ENCODE measurements at places on chromosomes 7 and 10.

GRCh38 chr10:78042752-78043104, 9.1 kb downstream of the RPS24 start:
- DNase-seq, result no peak

DNA sequence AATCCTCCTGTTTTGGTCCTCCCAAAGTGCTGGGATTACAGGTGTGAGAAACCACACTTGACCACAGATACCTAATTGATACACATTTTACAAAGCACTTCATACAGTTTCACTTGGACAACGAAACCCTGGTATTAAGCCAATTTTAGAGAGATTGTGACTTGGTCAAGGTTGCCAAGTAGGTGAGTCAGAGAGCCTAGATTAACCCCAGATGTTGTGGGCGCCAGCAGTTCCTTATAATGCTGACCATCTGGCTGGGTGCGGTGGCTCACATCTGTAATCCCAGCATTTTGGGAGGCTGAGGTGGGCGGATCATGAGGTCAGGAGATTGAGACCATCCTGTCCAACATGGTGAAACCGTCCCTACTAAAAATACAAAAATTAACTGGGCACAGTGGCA, 4.9 kb upstream of the PHKG1 start:
- peak; percentile 25 for DNase-seq

GRCh38 chr10:35498693-35499092, 106.4 kb upstream of the GJD4 start:
- no peak for DNase-seq

- peak; percentile 62 for DNase-seq
These were observed 618 bp upstream of the RELN start for GRCh38 chr7:103989785-103990767.

DNA sequence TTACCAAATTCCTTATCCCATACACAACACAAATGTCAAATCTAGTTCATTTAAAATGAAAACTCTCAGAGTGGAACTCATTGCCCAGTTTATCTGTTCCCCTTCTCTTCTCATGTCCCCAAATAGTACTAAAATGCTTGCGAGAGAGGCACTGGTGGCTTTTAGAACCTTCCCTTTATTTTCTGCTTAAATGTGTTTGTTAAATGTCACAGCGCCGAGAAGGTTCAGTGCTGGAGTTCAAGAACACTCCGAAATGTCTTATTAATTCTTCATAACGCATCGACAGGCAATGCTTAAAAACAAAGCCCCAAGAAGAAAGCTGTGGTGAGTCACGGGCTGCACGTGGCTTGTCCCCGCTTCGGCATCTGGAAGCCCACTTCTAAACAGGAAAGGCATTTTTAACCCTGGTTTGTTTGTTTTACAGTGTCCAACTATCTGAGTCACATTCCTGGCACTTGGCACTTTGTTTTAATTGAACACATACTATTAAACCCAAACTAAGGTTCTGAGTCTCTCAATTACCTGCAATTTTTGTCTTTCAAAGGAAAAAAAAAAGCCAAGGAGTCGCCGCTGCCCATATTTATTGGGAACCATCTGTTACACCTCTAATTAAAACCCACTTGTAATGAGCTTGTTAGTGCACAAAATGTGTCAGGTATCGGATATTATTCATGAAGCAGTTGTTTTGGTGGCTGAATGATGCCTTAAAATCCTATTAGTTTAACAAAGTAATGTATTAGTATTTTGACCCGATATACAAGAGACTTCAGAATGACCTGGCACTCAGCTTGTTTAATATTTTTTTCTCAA, 49.9 kb upstream of the MGMT start:
- DNase-seq, result no peak

DNA sequence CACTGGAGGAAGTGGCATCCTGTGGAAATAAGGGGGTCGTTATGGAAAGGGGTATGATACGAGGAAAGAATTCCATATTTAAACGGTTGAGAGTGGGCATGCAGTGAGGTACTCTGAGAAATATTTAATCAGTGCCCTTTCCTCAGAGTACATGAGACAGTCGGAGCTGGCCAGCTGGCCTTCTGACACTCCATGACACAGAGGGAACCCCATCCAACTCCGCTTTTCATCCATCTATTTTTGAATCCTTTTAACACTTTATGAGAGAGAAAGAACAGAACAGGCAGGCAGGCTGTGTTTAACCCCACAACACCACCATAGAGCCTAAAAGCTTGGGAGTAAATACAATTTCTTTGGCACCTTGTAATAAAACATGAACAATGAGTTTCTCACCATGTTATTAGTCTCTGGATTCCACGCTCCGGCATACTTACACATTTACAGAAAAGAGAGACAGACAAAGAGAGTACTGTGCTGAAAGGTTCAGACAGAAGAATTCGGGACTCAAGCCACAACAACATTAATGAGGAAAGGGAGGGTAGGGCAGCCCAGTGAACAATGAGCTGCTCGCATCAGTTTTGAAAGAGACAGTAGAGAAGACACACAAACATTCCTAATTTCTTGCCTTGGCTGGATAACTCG, 124.2 kb upstream of the PDLIM1 start:
- DNase-seq, result no peak

DNA sequence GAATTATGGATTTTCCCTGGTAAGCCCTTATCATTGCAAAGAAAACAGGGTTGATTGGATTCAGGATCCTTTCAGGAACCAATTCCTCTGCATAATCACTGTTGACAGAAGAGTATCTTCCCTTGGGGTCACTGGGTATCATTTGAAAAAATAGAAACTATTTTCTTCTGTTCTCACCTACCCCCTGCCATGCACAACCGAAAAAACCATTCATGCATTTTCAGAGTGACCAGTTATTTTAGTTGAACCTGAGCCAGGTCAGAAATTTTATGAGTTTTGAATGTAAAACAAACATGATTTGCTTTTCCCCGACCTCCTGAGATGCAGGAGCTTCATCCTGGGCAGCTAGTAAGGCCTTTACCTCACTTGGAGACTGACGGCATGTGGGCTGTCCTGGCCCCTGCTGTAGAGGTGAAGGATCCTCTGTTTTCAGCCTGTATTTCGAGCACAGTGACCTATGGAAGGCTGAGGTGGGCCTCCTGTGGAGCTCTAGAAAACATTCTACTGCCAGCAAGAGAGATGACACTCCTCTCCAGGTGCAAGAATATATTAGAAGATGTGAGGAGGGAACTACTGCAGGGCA, 30.1 kb downstream of the TMEM178B start:
- DNase-seq, result no peak

DNA sequence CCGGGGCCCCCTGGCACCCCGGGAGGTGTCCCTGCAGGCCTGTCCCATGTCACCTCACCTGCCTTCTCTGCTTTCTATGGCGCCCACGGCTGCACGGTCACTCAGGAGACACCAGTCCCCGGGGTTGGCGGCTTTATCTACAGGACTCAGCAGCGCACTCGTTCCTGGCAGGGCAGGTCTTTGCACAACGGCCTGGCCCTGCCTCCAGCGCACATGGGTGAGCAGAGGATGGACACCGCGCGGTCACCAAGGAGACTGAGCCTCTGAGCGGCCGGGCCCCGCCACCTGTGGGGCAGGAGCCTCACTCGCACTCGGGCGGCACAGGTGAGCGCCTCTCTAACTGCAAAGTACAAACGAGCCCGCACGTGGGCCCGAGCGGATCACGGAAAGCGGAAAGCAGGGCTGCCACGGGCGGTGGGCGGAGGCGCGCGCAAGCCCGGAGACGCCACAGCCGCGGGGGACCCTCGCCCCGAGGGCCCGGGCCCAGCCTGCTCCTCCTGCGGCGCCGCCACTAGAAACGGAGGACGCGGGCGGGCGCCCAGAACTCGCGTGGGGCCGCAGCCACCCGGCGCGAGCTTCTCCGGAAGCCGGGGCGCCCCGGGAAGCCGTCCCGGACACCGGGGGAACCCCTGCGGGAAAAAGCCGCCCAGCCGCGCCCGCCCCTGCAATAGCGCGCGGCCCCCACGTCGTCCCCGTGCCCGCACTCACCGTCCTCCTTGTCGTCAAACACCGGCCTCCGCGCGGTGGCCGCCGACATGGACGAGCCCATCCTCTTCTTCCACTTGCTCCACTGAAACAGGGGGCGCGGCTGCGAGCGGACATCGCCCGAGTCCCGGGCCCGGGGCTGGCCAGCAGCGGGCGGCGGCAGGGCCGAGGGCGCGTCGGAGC, 642 bp downstream of the STK32C start:
- no peak for DNase-seq

- DNase-seq, result peak; percentile 53
These were observed 145.7 kb downstream of the REEP3 start for GRCh38 chr10:63666836-63667383.

DNA sequence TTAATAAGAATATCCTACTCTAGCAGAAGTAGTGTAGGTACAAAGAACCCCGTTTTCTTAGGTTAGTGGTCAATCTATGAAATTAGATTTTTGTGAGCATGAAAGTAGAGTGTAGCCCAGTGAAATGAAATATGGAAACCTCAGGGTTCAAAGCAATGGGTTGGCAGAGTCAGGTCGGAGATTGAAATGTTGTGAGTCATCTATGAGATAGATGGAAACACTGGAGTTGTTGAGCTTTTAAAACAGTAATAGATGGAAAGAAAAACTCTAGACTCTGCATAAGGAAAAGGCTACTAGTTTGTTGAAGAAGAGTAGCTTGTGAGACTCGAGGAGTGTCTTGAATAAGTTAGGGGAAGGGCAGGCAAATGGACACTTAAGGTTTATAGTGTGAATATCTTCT, 251.9 kb downstream of the EXOC4 start:
- DNase-seq, result no peak

- DNase-seq, result peak; percentile 4
These were observed 64.6 kb upstream of the STEAP1B start for GRCh38 chr7:22564511-22565045.

DNA sequence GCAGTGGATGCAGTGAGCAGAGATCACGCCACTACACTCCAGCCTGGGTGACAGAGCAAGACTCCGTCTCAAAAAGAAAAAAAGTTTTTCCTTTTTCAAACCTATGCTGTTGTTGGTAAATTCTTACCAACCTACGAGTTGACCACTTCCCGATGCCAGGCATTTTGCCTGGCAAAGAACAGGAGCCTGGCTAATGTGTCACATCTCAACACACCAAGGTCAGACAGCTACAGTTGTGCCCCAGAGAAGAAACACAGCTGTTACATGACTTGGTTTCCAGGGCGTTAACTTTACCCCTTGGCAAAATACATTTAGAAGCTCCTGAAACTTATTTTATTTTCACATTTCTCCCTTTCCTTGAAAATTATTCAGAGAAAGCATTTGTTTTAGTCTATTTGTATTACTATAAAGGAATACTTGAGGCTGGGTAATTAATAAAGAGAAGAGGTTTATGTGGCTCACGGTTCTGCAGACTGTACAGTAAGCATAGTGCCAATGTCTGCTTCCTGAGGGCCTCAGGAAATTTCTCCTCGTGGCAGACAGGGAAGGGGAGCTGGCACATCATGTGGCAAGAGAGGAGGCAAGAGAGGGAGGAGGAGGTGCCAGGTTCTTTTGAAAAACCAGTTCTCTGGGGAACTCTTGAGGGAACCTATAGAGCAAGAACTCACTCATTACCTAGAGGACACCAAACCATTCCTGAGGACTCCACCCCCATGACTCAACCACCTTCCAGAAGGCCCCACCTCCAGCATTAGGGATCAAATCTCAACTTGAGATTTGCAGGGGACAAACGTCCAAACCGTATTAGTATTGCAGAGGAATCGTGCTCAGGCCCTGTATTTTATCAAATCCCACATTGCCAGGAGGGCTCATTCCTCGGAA, 83.3 kb downstream of the PAXIP1 start:
- DNase-seq, result no peak

DNA sequence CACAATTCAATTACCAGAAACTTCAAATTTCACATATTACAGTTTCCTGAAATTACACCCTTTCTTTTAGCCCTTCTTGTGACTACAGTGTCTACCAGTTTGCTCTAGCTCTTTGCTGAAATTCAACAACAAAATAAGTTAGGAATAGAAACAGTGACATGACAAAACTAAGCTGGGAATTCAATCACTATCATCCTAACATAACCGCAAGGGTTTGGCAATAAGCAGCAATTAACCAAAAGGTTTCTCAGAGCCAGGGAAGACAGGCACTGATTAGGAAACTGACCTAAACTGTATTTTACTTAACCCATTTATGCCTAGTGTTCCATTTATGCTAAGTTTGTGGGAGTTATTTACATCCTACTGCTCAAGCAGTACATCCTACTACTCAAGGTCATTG, 31.3 kb downstream of the HIBADH start:
- DNase-seq, result no peak

DNA sequence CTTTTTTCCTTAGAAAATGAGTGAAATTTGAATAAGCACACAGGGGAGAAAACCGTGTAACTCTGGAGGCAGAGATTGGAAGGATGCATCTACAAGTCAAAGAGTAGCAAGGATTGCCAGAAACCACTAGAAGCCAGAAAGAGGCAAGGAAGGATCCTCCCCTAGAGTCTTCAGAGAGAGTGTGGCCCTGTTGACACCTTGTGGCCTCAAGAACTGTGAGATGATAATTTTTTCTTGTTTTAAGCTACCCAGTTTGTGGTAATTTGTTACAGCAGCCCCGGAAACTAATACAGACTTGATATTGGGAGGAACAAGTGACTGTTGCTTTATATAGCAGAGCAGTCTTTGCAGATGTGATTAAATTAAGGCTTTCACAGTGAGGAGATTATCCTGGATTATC, 3.6 kb upstream of the GIMAP7 start:
- DNase-seq, result no peak

GRCh38 chr7:22681312-22681711, 45.7 kb upstream of the IL6 start:
- peak; percentile 28 for DNase-seq

GRCh38 chr7:590731-591551, 71.3 kb upstream of the PDGFA start:
- DNase-seq, result no peak

GRCh38 chr10:17233286-17233991, 5.4 kb downstream of the VIM start:
- DNase-seq, result no peak

DNA sequence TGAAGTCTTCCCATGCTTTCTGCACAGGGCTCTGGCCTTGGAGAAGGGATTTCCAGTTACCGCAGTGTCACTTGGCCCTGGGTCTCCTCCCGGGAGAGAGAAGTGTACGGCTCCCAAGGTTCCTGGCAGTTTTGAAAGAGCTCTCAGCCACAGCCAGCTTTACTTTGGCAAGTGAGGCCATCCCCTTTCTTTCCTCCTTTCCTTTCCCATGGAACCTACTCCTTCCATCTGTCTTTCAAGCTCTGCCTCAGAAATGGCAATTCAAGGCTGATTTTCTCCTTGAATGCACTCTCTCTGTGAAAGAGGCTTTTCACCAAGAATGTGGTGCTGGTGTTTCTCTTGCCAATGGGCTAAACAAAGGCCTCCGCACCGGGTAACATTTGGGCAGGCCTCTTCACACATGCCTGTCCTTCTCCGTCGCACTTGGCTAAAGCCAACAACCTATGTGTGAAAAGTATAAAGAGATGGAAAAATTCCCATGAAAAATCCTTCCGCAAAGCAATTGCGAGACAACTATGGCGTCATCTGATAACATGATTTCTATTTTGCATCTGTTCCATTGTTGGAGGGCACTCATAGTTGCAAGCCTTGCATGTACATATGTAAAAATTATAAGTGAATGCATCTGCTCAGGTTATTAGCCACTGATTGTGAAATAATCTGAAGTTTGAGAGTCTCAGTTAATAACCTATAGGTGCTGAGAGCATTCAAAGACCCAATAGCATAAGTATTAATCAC, 125.4 kb downstream of the PFKFB3 start:
- no peak for DNase-seq
